ENCODE measurements at places on chromosomes 5 and 9.

DNA sequence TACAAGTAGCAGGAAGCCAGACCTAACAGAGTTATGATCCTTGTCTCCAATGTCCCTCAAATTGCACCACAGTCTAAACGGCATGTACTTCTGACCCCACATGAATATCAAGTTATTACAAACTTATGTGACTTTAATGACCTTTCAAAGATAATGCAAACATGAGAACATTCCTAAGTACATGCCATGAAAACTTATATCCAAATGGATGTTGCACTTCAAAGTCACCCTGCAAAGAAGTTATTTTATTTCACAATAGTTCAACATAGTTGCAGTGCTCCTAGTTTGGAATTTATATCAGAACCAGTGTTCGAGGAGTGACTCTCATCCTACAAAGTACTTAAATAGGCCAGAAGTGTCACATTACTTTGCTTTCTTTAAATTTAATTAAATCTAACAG lies 41.2 kb upstream of the ITGA1 start:
- DNase-seq, result no peak

GRCh38 chr9:137612741-137613142 lies 6.1 kb upstream of the EHMT1 start:
- no peak for DNase-seq

- DNase-seq, result no peak
Observed at GRCh38 chr5:54523534-54523933, 6.0 kb downstream of the SNX18 start.

GRCh38 chr5:97979740-97980139 lies 793.7 kb upstream of the RGMB start:
- DNase-seq, result no peak

- no peak for DNase-seq
Observed at GRCh38 chr5:147776989-147777388, 5.5 kb downstream of the JAKMIP2 start.

GRCh38 chr9:34992376-34992951 lies 2.9 kb downstream of the DNAJB5 start:
- DNase-seq, result peak; percentile 59

DNA sequence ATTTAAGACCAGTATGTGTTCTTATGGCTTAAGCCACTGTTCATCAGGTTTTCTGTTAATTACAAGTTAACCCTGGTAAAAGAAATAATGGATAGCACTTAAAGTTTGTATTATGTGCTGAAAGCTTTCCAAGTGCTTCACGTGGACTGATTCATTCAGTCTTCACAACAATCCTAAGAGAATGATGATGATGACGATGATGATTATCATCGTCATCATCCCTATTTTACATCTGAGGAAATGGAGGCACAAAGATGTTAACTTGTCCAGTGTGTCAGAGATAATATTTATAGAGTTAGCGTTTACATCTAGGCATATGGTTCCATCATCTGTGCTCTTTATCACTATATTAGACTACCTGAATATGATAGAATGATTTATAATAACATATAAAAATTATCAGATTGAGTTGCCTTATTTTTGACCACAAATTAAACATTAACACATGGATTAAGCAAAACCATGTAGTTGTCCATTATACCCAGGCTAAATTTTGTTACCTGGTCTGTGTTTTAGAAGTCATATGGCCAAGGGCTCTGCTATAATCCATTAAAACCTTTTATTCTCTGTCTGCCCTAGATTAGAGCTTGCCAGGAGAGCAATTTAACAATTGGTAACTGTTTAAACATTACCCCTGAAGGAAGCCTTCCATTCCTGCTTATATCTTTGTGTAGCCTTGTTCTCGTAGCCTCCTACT lies 102.3 kb upstream of the MAP3K1 start:
- no peak for DNase-seq

DNA sequence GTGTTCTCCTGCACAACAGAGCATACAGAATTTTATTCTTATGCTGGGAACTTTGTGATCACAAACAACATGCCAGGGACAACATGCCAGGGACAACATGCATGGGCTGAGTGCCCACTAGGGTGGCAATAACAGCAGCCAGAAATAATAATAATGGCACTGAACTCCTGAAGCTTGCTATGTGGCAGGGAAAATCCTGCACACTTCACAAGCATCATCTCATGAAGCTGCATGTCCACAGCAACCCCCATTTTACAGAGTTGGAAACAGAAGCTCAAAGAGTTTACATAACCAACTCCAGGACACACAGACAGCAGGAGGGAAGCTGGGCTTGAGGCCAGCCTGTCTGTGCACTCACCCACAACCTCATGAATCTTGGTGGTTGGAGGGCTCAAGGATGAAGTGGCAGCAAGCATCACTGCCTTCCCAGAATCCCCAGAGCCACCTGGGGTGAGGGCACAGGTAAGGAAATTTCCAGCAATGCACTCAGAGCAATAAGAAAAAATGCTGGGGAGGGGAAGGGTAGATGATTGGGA lies 111.4 kb downstream of the GABBR2 start:
- DNase-seq, result no peak

GRCh38 chr5:145801195-145801594 lies 33.9 kb downstream of the PRELID2 start:
- DNase-seq, result no peak

GRCh38 chr5:168947212-168947868 lies 353.6 kb downstream of the SLIT3 start:
- DNase-seq, result peak; percentile 8

DNA sequence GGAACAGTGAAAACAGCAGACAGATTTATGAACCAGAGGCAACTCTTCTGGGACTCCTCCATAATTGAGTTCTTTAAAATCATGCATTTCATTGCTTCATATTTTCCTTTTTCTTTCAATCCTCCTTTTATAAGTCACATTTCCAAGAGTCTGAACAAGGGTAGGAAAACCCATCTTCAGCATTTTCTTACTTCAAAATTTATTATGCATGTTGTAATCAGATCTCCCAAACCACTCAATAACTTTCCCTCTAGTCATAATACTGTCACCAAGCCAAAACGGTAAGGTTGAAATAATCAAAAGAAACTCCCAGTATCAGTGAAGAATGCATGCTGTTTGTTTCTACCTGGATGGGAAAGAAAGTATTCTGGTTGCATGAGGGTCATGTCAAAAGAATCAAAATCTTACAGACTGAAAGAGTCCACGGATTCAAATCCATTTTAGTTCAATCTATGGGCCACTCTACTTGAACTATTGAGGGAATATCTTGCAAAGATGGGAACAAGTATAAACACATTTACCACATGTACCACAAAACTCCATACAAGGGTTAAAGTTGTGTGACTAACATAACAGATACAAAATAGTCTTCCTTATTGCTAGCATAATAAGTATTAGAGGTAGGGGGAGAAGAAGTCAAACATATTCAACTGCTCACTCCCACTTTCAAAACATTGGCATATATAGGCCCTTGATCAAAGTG lies 797.3 kb downstream of the MAT2B start:
- DNase-seq, result no peak

DNA sequence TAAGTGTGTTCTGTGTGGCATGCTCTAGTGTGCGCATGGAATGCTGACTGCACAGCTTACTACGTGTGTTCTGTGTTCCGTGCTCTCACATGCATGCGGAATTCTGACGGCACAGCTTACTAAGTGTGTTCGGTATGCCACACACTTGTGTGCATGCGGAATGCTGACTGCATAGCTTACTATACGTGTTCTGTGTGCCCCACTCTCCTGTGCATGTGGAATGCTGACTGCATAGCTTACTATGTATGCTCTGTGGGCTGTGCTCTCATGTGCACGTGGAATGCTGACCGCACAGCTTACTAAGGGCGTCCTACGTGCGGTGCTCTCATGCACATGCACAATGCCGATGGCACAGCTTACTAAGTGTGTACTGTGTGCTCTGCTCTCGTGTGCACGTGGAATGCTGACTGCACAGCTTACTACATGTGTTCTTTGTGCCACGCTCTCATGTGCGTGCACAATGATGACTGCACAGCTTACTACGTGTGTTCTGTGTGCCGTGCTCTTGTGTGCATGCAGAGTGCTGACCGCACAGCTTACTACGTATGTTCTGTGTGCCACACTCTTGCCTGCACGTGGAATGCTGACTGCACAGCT lies 548.9 kb downstream of the IRX1 start:
- DNase-seq, result no peak

DNA sequence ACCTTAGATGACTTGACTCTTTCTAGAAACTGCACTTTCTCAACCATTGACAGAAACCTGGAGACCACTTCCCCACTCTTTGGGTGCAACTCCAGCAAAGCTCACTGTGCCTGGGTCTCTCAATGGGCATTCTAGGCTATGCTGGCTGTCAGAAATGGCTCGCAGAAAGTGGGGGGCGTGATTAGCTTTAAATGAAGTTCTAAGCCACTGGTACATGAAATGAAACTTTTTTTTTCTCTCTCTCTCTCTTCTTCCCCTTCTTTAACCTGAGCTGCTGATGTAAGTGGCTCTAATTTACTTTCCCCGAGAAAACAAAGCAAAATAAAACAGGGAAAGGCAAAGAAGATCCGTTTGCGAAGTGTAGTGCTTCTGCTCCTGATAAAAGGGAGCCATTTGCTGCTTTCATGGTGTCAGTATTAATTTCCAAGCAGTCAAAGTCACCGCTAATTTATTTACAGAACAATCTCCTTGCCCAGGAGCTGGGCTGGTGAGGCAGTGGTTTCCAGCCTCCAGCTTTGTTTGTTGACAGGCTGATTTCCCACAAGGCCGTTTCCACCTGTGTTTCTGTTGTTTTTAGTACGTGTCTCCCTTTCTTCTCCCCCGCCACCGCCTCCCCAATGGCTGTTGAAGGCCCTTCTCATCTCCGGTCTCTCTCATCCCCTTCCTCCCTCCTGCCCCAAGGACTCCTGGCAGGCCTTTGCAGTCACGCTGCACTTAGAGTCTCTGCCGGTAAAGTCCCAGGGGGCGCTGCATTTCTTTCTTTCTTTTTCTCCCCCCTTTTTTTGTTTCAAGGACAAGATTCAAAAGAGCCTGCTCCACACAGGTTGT lies 422.9 kb downstream of the EBF1 start:
- peak; percentile 7 for DNase-seq

DNA sequence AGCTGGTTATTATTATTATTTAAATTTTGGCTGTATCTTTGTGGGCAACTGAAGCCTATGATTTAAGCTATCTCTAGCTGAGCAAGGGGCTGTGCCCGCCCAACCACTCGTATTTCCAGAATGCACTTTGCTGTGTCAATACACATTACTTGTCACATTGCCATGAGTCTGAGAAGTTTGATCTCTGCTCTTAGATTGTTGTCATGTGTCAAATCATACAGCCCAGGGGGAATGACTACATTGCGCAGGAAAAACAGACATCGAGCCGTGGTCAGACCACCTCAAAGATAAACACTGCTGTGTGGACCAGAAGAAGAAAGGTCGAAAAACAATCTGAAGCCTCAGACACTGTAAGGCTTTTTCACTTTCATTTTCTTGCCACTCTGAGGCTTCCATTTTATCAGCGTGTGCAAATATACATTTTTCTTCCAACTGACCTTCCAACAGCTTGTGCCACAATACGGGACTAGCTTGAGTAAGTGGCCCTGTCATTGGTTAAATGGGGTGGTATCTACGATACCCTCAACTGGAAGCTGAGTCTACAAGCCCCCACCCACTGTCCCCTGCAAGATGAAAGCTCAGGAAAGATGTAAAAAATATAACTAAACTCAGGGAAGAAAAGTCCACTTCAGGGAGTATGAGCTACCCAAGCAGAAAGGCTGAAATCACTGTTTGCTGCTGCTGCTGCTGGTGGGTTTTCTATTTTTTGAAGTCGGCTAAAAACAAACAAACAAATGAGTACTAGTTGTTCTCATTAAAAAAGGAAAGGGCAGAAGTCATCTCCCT lies 603.0 kb downstream of the BNC2 start:
- no peak for DNase-seq

- DNase-seq, result no peak
Observed at GRCh38 chr9:16563446-16563845, 307.0 kb downstream of the BNC2 start.

GRCh38 chr5:158792186-158792585 lies 307.5 kb downstream of the EBF1 start:
- DNase-seq, result no peak

GRCh38 chr9:13035822-13036221 lies 243.7 kb downstream of the MPDZ start:
- DNase-seq, result no peak

DNA sequence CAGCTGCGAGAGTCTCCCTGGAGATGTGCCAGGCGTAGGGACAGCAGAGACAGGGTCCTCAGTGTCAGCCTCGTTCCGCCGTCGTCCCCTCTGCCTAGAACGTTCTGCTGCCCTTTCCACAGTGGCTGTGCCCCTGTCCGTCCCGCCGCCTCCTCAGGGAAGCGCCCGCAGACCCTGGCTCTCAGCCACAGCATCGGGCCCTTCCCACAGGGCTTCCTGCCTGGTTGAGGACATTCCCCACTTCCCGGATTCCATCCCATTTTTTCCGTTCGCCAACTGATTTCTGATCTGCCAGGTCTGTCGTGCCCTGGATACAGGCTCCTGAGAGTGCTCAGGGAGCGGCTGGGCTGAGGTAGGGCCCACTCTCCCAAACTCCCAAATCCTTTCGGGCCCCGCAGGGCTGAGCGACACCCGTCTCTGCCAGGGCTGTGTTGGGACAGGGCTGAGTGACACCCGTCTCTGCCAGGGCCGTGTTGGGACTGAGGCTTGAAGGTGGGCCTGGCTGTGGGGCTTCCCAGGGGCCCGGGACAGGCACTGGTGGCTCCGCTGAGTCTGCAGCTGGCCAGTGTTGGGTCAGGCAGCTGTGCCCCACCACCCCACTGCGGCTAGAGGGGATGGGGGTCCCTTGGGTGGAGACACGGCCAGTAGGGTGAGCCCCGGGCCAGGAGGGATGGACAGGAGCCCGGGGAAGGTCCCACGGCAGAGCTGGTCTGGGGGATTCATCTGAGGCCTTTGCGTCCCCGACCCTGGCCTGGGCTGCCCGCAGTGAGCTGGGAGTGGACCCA lies 15.9 kb downstream of the DNLZ start:
- no peak for DNase-seq

DNA sequence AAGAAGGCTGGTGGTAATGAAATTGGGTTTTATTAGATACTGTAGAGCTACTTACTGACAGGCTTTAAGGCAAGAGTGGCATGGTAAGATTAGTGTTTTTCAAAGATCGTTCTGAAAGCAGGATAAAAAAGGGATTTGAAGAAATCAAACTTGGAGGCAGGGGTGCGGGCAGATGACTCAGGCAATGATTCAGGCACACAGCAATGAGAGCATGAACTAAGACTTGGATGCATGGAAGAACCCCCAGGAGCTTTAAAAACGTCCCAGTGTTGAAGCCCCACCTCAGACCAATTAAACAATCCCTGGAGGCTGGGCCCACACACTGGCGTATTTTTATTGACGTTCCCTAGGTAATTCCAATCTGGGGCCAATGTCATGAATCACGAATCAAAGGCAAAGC lies 102.5 kb downstream of the SREK1 start:
- DNase-seq, result no peak

GRCh38 chr5:113295111-113295539 lies 139.7 kb downstream of the TSSK1B start:
- no peak for DNase-seq

- no peak for DNase-seq
Observed at GRCh38 chr5:141567513-141568117, 51.2 kb downstream of the DIAPH1 start.

Data from CD4-positive, alpha-beta T cell treated with Interleukin-17A for 4 hours (primary cell).